Activated CD8-positive, alpha-beta T cell treated with anti-CD3 and anti-CD28 coated beads, Interleukin-2, amount 10 ng/mL, durations not matched to agents 7 days and 5 days (primary cell): ENCODE measurements at places on chromosomes 12 and 14.

- DNase-seq, result no peak
These were observed 197.0 kb downstream of the DAD1 start for GRCh38 chr14:22391908-22392565.

DNA sequence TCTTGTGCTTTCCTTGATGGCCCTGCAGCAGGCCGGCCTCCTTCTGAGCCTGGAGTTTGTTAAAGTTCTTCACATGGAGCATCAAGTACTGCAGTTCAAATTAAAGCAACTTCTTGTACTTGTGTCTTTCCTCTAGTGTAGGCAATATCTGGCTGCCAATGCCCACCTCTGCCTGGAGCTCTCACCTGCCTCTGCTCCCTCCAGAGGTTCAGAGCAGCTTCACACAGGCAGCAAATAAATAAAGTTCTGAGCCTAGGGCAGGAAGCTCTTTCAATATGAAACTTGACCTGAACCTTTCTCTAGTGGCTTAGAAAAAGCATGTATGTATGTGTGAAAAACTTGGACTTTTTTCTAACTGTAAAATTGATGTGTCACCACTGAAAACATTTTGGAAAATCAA is 65.9 kb downstream of the ITPR2 start:
- DNase-seq, result no peak

GRCh38 chr14:64563696-64564095 is 13.9 kb downstream of the PPP1R36 start:
- no peak for DNase-seq

GRCh38 chr12:80222261-80222660 is 122.9 kb downstream of the OTOGL start:
- DNase-seq, result no peak

GRCh38 chr12:19967431-19967830 is 400.9 kb upstream of the PDE3A start:
- no peak for DNase-seq

- no peak for DNase-seq
These were observed 196.7 kb upstream of the PELI2 start for GRCh38 chr14:55921511-55921910.
